ENCODE measurements at places on chromosomes 6 and 20. TPM values are rescaled to one million over a fixed set of nuclear protein-coding genes. Genes with fewer than 3 reads are reported as not detected.

DNA sequence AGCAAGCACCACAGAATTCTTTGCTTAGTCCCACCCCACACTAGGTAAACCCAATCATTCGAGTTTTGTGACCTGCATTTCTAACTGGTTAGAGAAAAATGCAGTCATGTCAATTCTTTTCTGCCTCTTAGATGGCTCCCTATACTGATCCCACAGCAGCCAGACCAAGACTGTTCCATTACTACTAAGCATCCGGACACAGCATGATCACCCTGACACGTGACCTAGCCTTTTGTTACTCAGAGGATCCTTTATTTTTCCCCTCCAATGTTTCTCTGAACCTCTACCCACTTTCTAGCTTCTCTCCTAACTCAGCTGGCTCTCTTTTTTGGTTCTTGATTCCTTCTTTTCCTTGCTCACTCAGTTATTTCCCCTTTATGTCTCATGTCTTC is 87.9 kb downstream of the PDE10A start:
- peak; percentile 22 for DNase-seq

CST7 gene
- total RNA-seq = not detected

USP49 gene
- total RNA-seq = 3.5 TPM

GRCh38 chr6:142155895-142156757 is 9.1 kb downstream of the VTA1 start:
- peak; percentile 5 for DNase-seq

PNISR gene
- 76.9 TPM for total RNA-seq

EPHA7 gene
- 10.2 TPM for total RNA-seq

WFDC2 gene
- total RNA-seq = 16.5 TPM

DNA sequence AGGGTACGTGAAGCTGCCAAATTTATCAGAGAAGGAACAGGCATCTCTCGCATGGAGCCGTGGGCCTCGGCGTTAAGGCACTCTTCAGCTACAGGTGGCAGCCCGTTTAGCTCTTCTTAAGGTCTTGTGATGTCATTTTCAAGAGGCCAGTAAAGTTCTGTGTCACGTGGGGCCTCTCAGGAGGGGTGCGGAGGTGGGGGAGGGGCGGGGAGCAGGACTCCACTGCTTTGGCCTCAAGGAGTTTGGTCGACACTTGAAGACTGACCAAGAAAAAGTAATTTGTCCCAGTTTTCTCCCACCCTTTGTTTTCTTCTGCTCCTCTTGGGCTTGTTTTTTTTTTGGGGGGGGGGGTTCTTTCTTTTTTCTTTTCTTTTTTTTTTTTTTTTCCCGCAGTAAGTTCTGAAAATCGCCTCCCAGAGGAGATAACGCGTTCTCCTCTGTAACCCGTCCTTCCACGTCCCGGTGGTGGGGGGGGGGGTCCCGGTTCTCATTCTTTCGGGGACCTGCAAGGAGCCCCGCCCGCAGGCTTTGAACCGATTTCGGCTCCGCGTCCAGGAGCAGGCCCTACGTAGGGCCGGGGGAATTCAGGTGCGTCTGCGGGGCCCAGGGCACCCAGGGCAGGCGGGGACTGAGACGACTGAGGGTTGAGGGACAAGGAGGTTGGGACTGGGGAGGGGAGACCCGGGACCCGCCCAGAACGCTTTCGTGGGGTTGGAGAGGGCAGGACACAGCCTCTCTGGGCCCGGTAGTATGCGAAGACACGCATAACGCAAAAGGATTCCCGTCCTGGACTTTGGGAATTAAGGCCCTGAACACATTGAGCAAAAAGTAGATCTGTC is 26.0 kb downstream of the GPX6 start:
- peak; percentile 87 for DNase-seq

SIRPD gene
- not detected for total RNA-seq

BFSP1 gene
- 3.1 TPM for total RNA-seq

TSHZ2 gene
- total RNA-seq = 0.07 TPM

RAMACL gene
- not detected for total RNA-seq

GRCh38 chr6:168640768-168641167 is 199.8 kb downstream of the SMOC2 start:
- DNase-seq = no peak

- no peak for DNase-seq
These were observed 29.7 kb upstream of the MDFI start for GRCh38 chr6:41608443-41609151.

- DNase-seq = no peak
These were observed 472.5 kb upstream of the BTBD3 start for GRCh38 chr20:11445161-11445560.

DNA sequence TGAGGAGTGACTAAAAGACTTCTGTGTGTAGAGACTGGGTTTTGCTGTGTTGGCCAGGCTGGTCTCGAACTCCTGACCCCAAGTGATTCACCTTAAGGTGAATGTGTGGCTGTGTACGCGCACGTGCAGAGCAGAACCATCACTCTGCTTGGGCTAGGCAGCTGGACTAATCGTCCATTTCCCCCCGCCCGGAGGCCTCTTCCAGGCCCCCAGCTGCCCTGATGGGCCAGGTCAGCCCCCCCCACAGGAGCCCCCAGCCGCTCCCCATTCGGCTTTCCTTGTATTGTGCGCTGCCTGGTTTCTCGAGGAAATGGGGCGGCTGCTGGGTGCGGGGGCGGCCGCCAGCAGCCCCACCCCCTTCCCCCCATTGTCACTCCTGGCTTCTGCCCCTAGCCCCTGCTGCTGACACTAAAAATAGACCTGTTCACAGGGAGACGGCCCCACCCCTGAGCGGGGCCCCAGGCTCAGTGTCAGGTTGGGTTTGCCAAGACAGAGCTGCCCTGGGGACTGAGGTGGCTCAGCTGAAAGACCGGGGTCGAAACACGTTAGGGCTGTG is 24.6 kb upstream of the CSNK2A1 start:
- DNase-seq = peak; percentile 64

MROH8 gene
- total RNA-seq = 1.1 TPM

GRCh38 chr20:20076297-20077065 is 24.1 kb downstream of the CFAP61 start:
- DNase-seq = no peak

GRCh38 chr6:75794954-75795739 is 46.1 kb downstream of the MYO6 start:
- DNase-seq = no peak

DNA sequence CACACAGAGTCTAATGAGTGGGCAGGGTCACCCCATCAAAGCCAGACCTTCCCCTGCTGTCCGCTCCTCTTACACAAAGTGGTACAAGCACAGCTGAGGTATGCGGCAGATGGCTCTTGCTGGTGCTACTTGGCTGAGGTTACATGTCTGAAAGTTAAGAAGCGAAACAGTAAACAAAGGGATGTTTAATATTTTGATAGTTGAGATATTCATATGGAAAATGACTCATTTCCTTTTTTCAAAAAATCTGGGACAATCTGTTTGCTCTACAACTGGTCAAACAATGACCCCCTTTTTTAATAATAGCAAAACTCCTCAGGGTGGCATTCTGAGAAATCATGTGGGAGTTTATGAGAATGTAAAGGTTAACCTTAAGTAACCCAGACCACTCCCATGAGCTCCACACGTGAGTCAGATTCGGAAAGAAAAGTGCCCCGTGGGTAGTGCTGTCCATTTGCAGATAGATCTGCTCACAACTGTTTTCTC is 245.3 kb downstream of the TBXT start:
- no peak for DNase-seq

DNA sequence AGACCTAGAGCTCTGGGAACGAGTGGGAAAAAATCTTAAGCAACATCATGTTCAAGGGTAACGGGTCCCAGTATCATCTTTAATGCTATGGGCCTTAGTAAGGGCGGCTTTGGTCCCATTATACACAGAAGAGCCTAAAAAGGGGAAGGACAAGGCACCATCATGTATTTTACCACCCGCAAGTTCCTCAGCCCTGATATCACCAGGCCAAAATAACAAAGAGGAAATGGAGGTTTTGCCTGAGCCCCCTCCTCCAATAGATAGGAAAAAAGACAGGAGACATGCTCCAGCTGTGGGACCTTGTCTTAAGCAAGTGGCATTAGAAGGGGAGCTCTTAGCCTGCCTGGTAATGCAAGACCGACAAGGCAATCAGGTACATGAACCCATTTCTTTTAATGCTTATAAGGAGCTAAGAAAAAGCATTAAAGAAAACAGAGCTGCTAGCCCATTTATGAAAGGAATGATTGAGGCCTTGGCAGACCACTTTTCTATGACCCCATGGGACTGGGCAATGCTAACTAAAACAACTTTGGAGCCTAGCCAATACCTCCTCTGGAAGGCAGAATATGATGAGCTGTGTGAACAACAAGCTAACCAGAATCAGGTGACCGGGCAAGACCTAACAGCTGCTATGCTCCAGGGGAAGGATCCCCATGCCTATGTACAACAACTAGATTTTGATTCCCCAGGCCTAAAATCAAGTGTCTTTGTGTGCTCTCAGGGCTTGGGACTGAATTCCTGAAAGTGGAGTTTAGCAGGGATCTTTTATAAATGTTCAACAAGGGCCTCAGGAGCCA is 23.2 kb downstream of the HLA-DPA1 start:
- DNase-seq = no peak

DNA sequence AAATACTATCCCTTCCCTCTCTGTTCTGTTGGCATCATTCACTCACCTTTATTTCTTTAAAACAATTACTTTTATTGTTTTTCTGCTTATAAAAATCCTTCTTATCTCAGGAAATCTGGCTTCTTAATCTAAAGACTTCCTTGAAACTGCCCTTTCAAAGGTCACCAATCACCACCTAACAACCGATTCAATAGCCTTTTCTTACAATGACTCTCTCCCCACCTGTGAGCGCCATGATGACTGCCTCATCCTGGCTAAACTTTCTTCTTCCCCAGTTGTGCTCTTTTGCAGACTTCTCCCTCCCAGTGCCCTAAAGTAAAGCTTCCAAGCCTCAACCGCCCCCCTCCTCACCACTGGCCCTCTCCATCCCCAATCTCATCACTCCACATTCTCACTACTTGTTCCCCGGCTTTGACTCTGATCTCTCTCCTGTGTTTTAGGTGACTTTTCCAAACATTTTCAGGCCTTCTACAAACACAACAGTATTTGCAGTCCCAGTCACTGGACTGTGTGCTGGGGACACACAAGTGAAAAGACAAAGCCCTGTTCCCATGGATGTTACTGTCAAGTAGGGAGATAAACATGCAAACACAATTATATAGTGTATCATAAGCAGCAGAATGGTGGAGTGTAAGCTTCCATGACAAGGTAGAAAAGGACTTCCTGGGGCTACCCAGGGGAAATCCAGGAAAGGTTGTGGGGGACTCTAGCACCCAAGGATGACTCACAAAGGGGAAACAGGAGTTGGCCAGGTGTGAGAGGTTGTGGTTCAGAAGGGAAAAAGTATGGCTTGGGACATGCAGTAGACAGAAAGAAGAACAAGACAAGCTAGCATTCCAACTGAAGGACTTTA is 12.8 kb downstream of the NHSL1 start:
- no peak for DNase-seq

DNA sequence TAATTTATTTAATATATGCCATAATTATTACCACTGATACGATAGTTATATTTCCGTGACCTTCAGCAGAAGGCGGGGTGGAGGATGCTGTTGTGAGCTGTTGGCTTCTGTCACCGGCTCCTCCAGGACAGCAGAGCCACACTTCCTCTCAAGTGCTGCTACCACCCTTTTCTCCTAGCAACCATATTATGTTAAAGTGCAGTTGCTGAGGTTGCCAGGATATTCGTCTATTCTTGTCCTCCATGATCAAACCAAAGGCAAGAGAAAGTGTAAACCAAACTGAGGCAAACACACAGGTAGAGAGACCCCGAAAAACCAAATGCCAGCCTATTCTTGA is 27.8 kb downstream of the RGS17 start:
- no peak for DNase-seq

VSX1 gene
- total RNA-seq = not detected

OR2H2 gene
- total RNA-seq = not detected

GRCh38 chr6:170317076-170317475 is 10.5 kb downstream of the FAM120B start:
- no peak for DNase-seq

DNA sequence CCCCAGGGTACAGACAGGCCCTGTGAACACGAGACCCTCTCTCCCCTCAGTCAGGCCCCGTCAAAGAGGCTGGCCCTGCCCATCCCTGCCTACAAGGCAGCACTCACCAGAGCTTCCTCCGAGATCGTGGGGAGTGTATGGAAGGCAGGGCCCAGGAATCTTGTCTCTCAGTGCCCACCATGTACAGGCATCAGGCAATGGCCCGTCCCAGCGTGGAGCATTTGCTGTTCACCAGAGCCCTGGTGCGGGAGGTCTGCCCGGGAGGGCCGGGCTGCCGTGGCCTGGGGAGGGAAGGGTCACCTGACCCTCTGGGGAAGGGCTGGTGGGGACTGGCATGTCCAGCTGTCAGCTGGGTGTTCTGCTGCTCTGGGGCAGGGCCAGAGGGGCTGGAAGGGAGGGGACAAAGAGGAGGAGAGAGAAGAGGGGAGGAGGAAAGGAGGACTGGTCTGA is at the start of gene IP6K3:
Gene IP6K3, minus strand, starts transcription at position 255 of the 450 bp plus-strand sequence. CDS start 11,429 bp downstream, outside the sequence.
- DNase-seq = peak; percentile 70

IL17A gene
- total RNA-seq = 0.03 TPM

DNA sequence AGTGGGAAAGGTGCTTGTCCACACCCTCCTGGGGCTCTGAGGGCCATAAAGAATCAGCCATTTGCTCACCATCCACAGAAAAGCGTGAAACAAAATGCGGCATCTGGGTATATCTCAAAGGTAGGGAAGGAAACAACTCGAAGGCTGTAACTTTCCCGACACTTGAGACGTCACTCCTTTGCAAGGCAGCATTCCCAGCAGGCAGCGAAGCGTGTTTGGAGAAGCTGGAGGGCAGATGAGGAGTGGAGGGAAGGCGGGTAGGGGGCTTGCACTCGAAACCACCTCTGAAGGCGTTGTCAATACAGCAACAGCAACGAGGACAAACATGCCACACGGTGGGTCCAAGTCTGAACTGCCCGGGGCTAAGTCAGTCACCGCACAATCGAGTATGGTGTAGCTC is 98.4 kb downstream of the FOXC1 start:
- DNase-seq = no peak

AIF1 gene
- 0.48 TPM for total RNA-seq

SEL1L2 gene
- not detected for total RNA-seq

MOXD1 gene
- total RNA-seq = 0.69 TPM

All from H7 (cell line).